ENCODE measurements at places on chromosomes 4 and X.

- peak; percentile 25 for DNase-seq
Observed at GRCh38 chr4:128812442-128813235, 3.1 kb downstream of the JADE1 start.

DNA sequence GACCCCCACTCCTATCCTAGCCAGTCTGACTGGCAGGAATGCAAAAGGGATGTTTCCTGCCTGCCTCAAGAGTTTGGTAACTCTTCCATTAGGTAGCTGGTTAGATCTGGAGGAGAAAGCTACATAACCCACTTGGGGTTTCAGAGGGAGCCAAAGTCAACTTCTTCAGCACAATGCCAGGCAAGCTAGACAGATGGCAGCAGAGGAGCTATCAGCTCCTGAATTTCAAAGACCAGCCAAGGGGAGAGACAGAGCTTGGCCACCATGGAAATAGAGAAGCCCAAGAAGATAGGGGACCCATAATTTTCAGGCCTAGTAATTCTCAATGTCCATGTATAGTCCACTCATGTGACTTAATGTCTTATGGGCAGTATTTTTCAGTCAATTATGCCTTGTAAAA, 56.4 kb downstream of the PGRMC1 start:
- no peak for DNase-seq

DNA sequence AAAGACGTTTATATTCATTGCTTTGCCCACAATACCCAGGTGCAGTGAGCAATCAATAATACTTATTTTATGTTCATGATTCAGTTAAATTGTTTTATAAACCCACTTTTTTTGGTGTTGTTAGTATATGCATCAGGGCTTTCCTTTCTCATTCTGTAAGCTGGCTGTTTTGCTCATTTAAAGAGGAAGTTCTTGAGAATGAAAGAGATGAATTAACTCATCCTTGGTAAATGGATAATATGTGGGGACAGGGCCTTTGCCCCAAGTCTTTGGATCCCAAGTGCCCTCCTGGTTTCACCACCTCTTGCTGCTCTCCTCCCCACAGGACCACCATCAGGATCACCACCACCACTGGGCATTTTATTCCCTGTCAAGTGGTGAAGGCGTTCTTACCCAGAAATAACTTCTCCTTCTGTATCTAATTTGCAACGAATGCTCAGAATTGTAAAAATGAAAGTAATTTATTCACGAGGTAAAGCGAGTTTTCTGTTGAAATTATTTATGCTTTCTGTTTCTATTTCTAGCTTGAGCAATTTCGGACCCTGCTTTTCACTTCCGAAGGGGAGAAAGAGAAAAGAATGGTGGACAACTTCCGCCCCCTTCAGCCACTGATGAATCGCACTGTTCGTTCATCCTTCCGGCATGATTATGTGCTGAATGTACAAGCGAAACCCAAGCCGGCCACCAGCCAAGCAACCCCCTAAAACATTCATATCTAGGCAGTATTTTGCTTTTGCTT, 8.2 kb upstream of the ZRSR2 start:
- DNase-seq: no peak

GRCh38 chr4:121551271-121551670, 145.5 kb downstream of the ANXA5 start:
- no peak for DNase-seq

GRCh38 chr4:140856621-140857062, 100.5 kb upstream of the TBC1D9 start:
- no peak for DNase-seq

GRCh38 chr4:5510504-5510903, 197.9 kb downstream of the EVC2 start:
- no peak for DNase-seq

- DNase-seq: peak; percentile 16
Observed at GRCh38 chrX:149286940-149287349, 218.2 kb downstream of the IDS start.

DNA sequence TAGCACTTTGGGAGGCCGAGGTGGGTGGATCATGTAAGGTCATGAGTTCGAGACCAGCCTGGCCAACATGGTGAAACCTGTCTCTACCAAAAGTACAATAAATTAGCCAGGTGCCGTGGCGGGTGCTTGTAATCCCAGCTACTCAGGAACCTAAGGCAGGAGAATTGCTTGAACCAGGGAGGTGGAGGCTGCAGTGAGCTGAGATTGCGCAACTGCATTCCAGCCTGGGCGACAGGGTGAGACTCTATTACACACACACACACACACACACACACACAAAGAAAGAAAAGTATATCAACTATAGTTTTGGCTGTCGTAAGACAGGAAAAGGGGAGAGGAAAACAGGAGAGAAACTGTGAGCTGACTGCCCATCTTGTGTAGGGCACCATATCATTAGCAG, 171.7 kb downstream of the ADAMTS3 start:
- DNase-seq: no peak

DNA sequence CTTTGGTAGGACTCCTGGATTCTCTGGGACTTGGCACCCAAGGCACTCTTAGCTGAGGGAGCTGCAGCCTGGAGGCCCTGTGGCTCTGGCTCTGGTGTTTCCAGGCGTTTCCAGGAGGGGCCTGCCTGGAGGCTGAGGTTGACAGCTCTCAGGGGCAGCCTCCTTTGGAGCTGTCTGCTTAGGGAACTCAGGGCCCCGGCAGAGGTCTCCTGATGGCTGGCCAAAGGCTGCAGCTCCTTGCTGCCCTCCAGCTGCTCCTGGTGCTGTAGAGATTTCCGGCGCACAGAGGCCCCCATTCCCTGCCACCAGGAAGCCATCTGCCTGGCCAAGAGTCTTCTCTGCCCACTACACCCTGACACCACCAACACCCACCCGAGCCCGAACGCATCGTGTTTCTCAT, 25.3 kb upstream of the ARHGEF38 start:
- DNase-seq: no peak

- no peak for DNase-seq
Observed at GRCh38 chr4:112721627-112722026, 84.7 kb downstream of the LARP7 start.

DNA sequence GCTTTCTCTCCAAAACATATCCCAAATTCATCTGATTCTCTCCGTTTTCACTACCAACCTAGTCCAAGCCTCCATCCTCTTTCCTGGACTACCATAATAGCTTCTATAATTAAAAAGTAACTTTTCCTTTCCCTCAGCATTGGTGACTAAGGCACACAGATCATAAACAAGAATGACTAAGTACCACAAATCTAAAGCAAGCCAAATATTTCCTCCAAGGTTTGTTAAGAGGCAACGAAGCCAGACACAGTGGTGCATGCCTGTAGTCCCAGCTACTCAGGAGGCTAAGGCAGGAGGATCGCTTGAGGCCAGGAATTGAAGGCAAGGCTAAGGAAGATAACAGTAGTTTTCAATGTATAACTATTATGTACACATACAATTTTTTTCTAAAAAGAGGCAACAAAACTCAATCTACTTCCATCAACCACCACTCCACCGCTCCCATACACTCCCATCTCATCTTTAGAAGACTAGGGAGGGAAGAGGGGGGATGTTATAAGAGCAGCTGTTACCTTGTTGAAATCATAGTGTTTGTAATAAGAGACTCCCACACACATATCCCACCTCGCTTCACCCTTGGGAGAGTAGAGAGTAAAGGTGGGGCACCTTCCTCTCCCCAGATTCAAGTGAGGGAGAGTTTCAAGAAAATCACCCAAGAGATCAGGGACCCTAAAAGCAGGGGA, 4.2 kb upstream of the JCHAIN start:
- DNase-seq: no peak

DNA sequence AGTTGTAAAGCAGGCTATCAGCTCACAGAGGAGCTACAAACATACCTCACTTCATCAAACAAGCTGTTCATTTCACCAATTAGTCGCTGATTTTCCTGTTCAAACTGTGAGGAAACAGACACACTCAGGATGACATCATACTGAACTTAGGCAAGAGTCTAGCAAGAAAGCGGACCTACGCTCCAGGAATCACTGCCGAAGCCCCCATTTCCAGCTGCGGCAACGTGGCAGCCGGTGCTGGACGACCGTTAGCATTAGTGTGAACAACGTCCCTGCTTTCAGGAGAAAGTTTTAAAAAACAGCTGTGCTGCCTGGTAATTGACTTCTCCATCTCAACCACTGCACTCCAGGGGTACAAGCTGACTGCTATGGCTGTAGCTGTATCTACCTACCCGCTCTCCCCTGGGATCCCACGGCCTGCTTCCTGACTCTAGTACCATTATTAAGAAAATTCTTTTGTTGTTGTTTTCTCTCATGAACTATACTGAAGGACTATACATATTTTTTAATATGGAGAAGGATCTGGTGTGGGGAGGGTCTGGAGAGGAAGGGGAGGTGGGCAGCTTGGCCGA, 38.3 kb downstream of the NSG1 start:
- no peak for DNase-seq

DNA sequence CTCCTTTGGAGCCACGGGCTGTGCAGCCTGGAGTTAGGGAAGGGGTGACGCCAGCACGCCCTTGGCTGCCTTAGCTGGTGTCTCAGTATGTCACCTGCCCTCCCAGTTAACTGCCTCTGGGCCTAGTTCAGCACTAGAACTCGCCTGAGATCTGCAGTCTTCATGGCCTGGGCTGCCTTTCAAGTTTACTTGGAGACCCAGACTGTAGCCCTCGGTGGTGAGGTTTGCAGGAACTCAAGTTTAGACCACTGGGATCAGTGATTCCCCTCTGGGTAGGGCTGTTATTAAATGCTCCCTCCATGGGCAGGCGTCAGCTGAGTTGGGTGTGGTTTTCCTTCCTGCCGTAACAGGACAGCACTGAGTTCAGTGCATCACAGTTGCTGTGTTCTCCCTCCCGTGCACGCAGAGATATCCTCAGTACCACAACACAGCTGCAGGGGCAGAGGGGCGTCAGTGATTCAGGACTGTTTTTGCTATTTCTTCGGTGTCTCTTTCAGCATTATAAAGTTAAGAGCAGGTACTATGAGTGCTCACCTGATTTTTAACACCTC, 30.5 kb downstream of the PLAC8 start:
- DNase-seq: no peak

DNA sequence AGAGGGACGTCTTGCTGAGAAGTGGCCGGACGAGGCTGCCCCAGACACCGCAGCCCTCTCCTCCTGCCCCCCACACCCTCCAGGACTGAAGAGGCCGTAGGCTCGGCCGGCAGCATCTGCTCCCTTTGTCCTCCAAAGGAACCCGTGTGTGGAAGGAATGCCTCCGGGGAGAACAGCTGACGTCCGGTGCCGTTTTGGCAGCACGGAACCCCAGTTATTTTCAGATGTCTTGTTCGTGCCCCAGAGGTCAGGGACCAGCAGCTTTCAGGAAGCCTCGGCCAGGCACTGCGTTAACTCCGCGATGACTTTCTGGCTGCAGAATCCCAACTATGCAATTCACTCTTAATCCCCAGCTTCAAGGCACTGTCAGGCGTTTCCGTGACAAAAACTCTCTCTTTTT, 10.9 kb upstream of the PPP2R3B start:
- no peak for DNase-seq

GRCh38 chrX:124300405-124300804, 32.1 kb upstream of the TEX13D start:
- DNase-seq: no peak

DNA sequence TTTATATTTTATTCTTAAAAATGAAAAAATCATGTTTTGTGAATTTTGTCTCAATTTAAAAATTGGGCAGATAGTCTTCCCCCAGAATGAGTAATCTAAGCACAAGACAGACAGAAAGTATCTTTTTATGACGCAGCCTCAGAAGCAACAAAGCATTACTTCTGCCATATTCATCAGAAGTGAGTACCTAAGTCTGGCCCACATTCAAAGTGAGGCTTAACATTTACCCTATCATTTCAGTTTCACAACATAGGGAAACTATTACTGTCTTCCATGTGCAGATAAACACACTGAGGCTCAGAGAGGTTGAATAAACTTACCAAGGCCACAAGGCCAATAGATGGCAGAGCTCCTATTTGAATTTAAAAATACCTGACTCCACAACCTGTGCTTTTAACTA, 4.4 kb upstream of the PRDX4 start:
- DNase-seq: no peak

GRCh38 chrX:110241816-110242215, 76.1 kb downstream of the AMMECR1 start:
- no peak for DNase-seq

DNA sequence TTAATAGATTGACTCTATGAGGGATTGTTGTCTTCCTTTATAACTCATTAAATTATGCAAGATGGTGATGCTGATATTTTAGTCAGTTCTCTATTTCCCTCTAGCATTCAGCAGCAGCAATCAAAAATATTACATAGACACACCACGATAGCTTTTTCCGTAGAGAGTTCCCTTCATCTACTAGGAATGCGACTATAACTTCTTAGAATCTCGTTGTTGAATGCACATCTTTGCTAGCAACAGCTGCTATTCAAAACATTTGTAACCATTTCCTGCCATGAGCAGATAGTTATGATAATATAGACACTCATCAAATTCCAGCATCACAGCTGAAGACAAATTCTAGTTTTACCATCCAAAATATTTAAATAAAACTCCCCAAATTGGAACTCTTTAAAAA, 147.4 kb upstream of the FGF13 start:
- DNase-seq: no peak

DNA sequence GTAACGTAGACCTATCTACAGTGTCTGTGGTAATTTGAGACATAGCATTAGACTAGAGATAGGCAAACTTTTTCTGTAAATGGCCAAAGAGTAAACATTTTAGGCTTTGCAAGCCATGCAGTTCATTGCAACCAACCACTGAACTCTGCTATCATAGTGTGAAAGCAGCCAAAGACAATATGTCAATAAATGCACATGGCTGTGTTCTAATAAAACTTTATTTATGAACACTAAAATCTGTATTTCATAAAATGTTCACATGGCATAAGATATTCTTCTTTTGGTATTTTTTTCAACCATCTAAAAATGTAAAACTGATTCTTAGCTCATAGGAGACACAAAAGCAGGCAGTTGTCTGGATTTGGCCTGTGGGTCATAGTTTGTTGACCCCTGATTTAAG, 120.9 kb downstream of the AMELX start:
- no peak for DNase-seq

DNA sequence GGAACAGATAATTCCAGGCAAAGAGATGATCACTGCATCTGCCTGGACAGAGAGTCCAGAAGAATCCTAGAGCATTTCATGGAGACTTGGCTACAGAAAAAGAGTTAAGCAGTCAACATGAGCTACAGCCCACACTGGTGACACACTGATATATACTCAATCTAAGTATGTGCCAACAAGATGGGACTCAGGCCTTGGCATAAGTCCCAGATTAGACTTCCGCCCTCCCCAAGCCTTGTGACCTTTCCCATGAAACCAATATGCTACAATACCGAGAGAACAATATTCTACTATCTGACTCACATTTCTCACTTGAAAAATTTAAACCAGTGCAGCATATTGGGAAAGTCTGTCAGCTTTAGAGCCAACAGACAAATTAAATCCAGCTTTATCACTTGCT, 65.7 kb upstream of the SLITRK2 start:
- no peak for DNase-seq

DNA sequence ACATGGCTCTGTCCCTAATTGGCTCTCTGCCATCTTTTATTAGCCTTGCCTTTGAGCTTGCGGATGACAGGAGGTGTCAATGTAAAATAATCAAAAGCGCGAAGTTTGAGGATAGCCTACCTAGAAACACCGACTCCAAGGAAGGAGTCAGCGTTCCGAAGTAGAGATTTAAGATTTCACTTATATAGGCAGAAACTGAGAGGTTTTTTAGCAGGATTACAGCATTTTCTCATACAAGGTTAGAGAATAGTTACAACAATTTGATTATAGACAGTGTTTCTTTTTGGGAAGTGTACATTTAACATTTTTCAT, 499 bp upstream of the NFXL1 start:
- no peak for DNase-seq

- no peak for DNase-seq
Observed at GRCh38 chr4:86381431-86381830, 21.6 kb upstream of the MAPK10 start.

All from stimulated activated CD4-positive, alpha-beta T cell treated with anti-CD3 and anti-CD28 coated beads, Interleukin-15, amount 100 ng/mL, for 48 hours (primary cell).